ENCODE measurements at places on chromosomes 13 and 19.

GRCh38 chr13:96053003-96053703 is at the start of gene UGGT2:
Gene UGGT2 (minus strand): TSS chr13:96053401. CDS start chr13:96053312, 89 bp downstream.
- DNase-seq: peak; percentile 89

GRCh38 chr19:6692027-6692426 is 22.1 kb upstream of the TNFSF14 start:
- DNase-seq: no peak

- DNase-seq: no peak
Measured at GRCh38 chr13:97261254-97262005, 39.3 kb downstream of the MBNL2 start.

DNA sequence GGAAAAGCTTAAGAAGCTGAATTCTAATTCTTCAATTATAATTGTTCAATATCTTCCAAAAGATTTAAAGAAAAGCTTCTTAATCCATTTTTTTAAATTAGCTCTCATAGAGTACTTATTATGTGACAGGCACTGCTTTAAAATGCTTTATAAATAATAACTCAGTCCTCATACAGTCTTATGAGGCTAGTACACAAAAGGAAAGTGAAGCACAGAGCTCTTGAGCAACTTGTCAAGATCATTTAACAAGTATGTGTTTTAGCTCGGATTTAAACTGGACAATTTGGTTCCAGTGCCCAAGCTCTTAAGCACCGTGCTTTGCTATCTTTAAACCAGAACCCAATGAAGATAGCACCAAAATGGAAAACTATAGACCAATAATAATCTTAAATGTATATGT is 106.1 kb downstream of the DHRS12 start:
- no peak for DNase-seq

GRCh38 chr13:39353988-39354387 is 249.0 kb downstream of the LHFPL6 start:
- DNase-seq: no peak

GRCh38 chr13:110549795-110550160 is 11.7 kb downstream of the RAB20 start:
- no peak for DNase-seq

DNA sequence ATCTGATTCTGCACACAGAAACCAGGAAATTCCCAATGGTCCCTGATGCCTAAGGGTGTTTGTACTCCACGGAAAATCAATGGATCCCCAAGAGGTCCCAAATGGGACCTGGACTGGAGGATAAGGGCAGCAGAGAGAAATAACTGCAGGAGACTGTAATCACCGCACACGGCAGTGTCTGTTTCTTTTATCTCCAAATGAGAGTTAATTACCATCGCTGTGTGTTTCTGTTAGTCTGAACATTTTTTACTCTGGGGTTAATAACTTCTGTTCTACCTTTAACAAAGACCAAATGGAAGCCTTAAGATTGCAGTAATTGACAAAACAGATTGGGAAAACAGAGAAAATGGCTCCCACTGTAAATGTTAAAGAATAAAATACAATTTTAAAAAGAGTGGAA is 320.9 kb downstream of the DCLK1 start:
- no peak for DNase-seq

GRCh38 chr19:48539503-48540096 is 12.4 kb upstream of the SULT2B1 start:
- DNase-seq: no peak

- no peak for DNase-seq
Measured at GRCh38 chr19:51317376-51317775, 5.9 kb downstream of the IGLON5 start.

DNA sequence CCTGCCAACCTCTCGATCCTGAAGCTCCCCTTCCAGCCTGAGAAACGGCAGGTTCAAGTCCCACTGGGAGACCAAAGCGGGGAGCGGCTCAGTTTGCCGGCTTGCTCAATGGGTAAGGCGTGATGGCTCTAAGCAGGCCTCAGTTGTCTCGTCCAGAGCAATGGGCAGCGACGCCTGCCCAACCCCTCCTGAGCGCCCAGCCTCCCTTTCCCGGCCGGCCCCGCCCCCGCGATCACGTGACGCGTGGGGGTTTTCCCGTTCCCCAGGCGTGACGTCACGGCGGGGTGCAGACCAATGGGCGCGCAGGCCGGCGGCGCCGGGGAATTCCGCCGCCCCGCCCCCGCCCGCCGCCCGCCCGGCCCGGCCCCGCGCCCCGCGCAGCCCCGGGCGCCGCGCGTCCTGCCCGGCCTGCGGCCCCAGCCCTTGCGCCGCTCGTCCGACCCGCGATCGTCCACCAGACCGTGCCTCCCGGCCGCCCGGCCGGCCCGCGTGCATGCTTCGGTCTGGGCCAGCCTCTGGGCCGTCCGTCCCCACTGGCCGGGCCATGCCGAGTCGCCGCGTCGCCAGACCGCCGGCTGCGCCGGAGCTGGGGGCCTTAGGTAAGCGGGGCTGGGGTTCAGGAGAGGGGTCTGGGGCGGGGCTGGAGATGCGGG is at the start of gene RELB:
RELB (plus strand) TSS at position 378 of the 653 bp plus-strand sequence; CDS start at position 494, 116 bp downstream.
- DNase-seq: peak; percentile 75

- no peak for DNase-seq
Measured at GRCh38 chr19:16571822-16572331, 338 bp downstream of the SLC35E1 start.

All from amniotic stem cell (primary cell).